ENCODE measurements at places on chromosomes 16 and 17. TPM values are rescaled to one million over a fixed set of nuclear protein-coding genes. Genes with fewer than 3 reads are reported as not detected.

DNA sequence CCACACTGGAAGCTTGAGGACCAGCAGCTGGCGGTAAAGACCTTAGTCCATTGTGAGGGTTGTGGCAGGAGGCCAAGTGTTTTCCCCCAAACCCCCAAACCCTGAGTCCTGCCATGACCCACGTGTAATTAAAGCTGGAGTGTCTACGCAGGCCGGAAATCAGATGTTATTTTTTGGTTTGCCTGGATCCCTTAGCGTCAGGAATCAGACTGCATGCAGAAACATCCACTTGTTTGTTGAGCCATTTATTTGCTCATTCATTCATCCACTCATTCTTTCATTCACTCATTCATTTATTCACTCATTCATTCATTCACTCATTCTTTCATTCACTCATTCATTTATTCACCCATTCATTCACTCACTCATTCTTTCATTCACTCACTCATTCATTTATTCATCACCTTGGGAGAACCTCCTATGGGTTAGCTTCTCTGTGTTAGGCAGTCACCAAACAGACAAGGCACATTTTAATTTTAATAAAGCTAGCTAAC, 313.1 kb downstream of the MAF start:
- DNase-seq, result no peak

DNA sequence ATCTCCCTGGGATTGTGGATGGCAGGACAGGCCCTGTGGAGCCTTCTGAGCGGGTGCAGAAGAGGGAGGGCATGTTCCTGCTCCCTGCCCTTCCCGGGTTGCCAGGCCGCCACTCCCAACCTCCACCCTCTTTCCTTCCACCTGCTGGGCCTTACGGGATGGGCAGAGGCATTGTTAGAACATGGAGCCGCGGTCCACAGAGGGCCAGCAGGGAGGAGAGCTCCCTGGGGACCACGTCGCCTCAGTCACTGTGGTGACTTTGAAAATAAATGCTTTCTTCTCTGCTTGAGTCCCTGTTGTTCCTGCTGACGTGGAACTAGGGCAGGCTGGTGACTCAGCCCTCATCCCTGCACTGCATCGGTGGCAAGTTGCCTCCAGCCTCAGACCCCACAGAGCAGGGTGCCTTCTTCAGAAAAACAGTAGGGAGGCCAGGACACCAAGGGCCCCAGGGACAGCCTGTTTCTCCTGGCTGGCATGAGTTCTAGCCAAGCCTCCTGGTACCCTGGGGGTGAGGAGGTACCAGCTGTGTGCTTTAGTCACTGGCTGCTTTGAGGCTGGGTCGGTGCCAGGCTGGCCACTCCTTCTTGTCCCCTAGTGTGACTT, 224.9 kb downstream of the SEC14L1 start:
- DNase-seq, result no peak

DNA sequence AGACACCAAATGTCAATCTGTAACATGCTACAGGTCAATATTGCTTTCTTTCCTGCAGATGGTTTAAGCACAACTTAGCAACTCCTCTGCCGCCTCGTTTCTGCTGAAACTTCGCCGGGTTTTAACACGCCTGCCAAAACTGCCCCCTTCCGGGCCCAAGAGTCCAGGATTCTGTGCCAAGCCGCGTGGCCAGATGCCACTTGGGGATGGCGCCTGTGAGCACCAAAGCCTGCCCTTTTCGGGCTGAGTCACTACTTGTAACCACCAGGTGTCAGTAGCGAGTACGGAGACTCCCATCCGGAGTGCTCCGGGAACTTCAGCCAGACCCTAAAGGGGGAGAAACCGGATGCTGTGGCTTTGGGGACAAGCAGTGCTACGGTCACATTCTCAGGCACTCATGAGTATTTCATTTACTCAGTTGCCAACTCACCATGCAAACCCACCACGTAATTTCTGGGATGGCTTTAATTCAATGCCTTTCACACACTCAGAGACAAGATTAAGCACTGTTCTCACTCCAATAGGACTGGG, 7.8 kb downstream of the PMP22 start:
- peak; percentile 74 for DNase-seq

The HASPIN gene
- total RNA-seq, result 1.1 TPM

Data from left colon (tissue), 2 donors.